ENCODE measurements at places on chromosomes 3 and 15.

- DNase-seq = no peak
Observed at GRCh38 chr3:17466028-17466427, 276.4 kb downstream of the TBC1D5 start.

GRCh38 chr3:13895155-13896105 lies 15.6 kb upstream of the WNT7A start:
- DNase-seq = peak; percentile 87

DNA sequence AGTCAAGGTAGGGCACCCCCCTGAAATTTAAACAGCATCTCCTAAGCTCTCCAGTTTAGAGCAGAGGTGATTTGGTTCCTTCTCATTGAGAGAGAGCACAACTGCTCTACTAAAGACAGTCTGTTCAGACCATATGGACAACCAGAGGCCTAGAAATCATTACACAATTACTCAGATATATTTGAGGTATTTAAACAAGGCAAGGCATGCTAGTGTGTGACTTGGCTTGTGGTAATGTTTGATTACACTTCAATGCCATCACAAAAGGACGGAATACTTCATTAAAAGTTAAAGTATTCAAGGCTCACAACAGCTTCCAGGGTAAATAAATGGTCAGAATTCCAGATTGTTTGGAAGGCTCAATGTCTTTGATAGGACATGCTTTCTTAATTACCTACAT lies 110.2 kb downstream of the LRTM1 start:
- no peak for DNase-seq

- DNase-seq = no peak
Observed at GRCh38 chr3:131349454-131349853, 32.1 kb upstream of the NUDT16 start.

GRCh38 chr3:62110443-62111225 lies 262.7 kb downstream of the FEZF2 start:
- DNase-seq = no peak

GRCh38 chr3:111923095-111923771 lies 55.6 kb upstream of the ABHD10 start:
- no peak for DNase-seq

DNA sequence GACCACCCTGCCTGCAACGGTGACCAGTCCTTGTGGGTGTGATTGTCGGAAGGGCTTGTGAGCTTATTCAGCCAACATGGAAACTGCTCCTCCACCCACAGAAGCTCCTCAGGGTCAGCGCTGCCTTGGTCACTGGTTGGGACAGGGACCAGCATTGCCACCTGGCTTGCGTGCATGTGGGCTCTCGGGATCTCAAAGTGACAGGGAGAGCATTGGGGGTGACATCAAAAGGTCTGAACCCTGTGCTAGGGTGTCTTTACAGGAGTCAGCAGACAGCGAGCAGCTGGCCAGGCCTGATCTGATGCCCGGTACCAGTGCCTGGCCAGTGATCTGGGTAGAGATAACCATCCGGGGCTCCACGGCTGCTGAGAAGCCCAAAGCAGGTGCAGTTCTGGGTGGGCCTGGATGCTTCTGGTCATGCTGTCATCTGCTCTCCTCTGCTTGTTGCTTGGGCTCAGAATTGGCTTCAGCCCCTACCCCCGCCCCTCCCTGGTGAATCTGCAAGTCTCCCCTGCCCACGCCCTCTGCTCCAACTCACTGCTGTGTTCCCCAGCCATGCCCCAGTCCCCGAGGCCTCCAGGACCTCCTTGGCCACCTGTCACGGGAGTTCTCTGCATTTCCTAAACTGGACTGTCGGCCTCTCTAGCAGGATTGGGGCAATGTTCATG lies 134.8 kb downstream of the NSMCE3 start:
- no peak for DNase-seq

GRCh38 chr3:169227911-169228310 lies 435.6 kb downstream of the MECOM start:
- DNase-seq = no peak

GRCh38 chr15:94412979-94413746 lies 181.8 kb downstream of the MCTP2 start:
- DNase-seq = no peak

DNA sequence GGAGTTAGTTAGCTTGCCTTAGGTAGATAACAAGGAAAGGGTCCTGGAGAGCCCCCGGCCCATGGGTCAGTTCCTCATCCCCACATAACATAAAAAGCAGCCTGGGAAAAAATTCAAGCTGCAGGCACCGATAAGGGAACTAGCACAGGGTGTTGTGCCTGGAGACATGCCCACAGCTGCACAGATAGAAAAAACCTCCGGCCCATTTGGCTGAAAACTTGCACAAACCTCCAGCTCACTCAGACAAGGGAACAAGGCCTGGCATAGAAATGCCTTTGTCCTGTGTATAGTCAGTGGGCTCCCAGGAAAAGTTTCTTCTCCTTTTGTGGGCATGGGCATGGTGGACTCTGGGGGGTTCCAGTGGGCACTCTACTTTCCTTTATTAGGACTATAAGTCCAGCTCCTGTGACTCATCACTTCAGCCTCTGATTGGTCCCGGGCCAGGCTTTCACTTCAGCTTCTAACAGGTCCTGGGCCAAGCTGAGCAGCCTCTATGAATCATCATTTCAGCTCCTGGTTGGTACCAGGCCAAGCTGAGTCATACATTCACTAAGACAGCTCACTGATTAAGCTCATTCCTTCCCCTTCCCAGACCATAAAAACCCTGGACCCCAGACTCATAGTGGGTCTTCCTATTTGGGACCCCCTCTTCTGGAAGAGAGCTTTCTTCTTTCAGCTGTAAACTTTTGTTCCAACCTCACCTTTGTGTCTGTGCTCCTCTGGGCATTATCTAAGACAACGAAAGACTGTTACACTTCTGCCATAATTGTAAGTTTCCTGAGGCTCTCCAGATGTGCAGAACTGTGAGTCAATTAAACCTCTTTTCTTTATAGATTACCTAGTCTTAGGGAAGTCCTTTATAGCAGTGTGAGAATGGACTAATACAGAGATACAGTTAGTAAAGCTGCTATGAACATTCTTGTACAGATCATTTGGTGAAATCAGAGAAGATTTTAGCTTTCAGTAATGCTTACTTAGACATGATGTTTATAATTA lies 348.0 kb upstream of the DPPA4 start:
- no peak for DNase-seq

DNA sequence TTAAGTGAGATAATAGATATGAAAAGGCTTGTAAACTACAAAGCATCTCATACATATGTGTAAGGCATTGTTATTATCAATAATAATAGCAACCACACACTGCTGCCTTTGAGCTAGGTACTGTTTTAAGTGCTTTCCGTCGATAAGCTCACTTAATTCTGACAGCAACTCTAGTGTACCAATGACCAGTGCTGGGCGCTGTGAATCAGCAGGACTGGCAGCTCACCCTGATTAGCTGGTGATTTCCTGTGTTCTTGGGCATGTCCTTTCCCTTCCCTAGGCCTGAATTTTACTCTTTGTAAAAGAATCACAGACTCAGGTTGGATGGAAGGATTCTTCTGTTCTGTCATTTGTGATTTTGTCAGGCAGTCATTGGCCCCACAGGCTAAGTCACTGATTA lies 215.6 kb downstream of the LPP start:
- no peak for DNase-seq

DNA sequence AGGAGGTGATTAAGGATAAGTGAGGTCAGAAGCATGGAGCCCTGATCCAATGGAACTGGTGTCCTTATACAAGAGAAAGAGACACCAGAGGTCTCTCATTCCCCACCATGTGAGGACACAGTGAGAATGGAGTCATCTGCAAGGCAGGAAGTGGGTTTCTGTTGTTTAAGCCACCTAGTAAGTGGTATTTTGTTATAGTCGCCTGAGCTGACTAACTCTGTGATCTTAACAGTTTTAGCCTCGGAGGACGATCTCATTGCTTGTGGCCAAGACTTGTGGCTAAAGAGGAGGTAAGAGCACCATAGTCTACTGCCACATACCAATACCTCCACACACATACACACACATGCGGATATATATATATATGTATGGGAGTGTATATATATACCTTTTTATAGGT lies 73.8 kb downstream of the MCTP2 start:
- no peak for DNase-seq

- no peak for DNase-seq
Observed at GRCh38 chr3:97841304-97841703, 19.5 kb downstream of the CRYBG3 start.

DNA sequence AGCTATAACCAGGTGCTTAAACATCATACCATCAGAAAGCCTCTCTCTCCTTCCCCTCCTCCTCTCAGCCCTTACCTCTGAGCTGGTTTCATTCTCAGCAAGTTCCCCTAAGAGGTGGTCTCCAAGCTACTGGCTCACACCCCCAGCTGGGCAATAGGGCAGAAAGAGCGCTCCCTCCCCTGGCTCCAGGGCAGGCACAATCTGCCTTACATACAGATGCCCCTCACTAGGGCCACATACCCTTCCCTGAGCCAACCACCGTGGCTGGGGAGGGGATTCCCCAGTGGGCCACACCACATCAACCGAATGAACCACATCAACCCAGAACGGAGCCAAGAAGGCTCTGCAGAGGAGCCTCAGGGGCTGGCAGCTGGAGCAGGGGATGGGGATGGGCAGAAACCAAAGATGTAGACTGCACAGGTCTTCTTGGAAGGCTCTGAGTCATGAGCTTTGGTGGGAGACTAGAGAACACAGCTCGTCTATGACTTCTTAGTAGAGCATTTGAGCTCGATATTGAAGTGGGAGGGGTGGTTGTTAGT lies 4.6 kb upstream of the FBLN2 start:
- DNase-seq = no peak

DNA sequence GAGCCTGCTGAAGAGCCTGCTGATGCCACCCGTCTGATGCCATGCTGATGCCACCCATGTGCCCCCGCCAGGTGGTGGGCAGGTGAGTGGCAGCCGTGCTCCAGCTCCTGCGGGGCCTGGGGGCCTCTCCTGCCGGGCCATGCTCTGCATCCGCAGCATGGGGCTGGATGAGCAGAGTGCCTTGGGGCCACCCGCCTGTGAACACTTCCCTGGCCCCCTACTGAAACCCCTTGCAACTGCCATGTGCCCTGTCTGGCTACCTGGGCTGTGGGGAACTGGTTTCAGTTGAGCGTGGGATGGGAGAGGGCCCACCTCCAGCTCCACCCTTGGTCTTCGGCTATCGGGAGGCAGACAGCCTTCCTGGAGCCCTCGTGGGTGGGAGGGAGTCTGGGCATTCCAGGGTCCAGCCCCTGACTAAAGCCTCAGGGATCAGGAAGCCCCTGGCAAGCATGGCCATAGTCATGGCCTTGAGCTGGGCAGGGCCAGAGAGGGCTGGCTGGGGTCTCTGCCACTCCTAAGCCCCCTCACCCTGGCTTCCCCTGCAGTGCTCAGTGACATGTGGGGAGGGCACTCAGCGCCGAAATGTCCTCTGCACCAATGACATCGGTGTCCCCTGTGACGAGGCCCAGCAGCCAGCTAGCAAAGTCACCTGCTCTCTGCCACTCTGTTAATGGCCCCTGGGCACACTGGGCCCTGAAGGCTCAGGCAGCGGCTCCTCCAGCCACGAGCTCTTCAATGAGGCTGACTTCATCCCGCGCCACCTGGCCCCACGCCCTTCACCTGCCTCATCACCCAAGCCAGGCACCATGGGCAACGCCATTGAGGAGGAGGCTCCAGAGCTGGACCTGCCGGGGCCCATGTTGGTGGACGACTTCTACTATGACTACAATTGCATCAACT lies 92.2 kb downstream of the TBC1D2B start:
- no peak for DNase-seq

DNA sequence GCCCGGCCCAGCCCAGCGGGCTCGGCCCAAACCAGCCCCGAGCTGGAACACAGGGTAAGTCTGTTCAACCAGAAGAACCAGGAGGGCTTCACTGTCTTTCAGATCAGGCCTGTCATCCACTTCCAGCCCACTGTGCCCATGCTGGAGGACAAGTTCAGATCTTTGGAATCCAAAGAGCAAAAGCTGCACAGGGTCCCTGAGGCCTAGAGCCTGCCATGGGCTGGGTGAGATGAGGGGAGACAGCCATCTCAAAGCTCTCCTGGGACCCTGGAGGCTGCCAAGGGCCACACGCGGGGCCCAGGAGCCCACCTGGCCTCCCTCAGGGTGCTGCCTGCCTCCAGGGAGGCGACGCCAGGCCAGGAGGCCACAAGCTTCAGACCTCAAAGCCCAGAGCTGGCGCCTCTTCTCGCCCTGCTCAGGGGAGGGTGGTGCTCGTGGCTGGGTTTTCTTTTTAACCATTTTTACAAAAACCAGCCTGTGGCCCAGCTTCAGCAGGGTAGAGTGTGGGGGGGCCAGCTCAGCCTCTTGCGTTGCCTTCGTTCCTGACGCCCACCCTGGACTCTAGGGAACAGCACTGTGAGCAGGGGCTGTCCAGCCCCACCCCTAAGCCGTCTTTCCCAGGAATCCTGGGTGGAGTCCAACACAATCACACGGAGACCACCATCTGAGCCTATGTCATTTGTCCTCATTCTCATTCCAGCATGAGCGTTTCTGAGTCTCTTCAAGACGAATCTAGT lies 107.0 kb downstream of the ETFA start:
- DNase-seq = no peak

- no peak for DNase-seq
Observed at GRCh38 chr3:128041344-128041743, 10.9 kb upstream of the SEC61A1 start.

DNA sequence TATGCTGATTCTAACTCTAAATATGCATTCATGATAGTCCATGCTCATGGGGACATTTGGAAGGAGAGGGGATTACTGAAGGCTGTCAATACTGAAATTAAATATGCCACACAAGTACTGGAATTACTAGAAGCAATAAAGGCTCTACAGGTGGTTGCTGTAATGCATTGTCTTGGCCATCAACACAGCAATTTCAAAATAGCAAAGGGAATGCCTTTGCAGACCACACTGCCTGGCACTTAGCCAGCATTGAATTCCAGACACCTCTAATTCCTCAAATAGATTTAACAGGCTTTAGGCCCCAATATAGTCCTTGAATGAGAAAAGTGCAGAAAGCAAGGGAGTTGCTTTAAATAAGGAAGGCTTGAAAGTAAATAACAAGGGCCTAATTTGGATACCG lies 115.8 kb upstream of the PLCL2 start:
- DNase-seq = no peak

Data from C1 segment of cervical spinal cord (tissue), 14 donors.